NCI-H1048 (cell line): ENCODE measurements at places on chromosomes 13 and 19.

GRCh38 chr13:112679381-112679780 is 10.5 kb upstream of the ATP11A start:
- no peak for DNase-seq

GRCh38 chr13:45226024-45226423 is 25.2 kb upstream of the KCTD4 start:
- DNase-seq = no peak

DNA sequence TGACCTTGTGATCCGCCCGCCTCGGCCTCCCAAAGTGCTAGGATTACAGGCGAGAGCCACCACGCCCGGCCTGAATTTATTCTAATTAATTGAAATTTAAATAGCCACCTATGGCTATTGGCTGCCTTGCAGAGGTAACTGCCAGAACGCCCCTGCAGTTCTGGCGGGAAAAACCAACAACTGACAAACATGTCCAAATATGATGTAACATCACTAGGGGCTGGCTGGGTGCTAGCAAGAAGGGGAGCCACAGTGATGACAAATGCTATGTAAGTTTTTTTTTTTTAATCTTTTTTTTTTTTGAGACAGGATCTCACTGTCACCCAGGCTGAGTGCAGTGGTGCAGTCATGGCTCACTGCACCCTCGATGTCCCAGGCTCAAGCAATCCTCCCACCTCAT is 12.9 kb downstream of the ZSWIM9 start:
- DNase-seq = no peak

DNA sequence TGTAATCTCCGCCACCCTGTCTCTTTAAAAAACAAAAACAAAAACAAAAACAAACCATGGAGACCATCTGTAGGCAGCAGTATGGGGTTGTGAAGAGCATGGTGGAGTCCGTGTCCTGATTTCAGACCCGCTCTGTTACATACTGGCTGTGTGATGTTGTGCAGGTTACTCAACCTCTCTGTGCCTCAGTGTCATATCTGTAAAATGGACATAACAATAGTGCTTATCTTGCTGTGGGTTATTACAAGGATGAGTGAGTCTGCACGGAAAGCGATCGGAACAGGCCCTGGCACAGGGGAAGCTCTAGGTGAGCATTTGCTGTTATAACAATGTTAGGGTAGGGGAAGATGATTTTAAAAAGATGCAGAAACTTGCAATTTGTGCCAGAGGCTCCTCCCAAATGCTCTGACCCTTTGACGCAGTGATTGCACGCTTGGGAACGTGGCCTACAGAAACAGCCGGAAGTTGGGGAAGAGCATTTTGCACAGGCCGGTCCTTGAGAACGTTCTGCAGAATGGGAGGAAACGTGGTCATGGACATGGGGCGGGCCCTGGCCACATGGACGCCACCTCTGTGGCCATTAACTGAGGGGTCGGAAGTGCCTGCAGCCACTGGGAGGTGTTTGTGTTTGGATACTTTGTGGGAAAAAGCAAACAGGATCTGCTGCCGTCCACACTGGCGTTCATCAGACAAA is 15.7 kb upstream of the SELENOW start:
- no peak for DNase-seq

DNA sequence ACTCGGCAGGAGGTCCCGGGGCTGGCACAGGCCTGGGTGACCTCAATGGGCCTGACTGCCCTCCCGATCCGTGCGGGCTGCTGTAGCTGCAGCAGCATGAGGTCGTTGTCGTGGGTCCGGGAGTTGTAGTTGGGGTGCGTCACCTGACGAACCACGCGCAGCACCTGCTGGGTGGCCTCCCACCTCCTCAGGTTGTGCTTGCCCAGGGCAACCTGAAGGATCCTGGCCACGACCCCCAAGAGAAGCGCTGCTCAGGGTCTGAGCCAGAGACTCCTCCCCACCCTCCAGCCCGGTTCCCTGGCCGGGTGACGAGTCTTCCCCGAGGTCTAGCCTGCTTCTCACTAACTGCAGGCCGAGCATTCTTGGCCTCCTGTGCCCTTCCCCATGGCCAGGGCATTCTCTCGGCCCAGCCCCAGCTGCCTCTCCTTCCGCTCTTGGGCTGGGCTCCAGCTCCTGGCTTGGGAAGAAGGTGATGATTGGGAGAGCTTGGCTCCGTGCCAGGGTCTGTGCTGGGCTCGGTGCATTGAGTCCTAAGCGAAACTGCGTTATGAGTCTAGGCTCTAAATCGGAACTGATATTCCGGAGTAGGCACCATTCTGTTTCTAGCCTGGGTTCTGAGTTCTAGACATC is 3.1 kb downstream of the KLK14 start:
- no peak for DNase-seq

- no peak for DNase-seq
These were observed 798.3 kb downstream of the GPC5 start for GRCh38 chr13:92196591-92197256.

- no peak for DNase-seq
These were observed 1051.5 kb downstream of the DIAPH3 start for GRCh38 chr13:59112221-59112718.

GRCh38 chr13:65532231-65532630 is 1697.9 kb downstream of the PCDH9 start:
- DNase-seq = no peak

DNA sequence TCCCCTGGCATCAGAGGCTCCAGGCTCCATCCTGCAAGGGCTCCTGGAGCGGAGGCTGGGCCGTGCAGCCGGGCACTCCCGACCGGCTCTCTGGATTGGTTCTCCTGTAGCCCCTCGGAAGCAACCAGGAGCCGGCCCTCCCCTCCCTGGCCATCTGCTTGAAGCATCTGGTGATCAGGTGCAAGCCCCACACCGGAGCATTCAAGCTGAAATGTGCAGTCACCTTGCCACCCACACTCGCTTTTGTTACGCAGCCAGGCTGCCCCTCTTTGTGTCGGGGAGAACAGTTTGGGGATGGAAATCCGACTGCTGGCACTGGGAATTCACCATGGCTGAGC is 258.8 kb downstream of the ZNF536 start:
- no peak for DNase-seq

DNA sequence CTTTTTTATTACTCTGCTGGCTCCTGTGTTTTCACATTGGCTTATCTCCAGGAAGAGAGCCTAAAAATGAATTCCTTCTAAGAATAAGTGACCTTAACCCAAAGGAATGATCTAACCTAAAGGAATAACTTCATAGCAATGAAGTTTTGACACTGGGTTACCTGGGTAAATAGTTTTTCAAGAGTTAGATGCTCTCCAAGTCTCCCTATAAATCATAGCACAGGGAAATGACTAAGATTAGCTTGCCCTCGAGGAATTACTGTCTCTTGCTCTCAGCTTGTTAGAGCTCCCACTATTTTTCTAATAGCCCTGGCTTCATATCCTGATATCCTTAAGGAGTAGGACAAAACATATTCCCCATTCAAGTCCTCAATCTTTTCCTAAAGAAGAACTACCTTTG is 66.3 kb downstream of the SPRY2 start:
- no peak for DNase-seq

DNA sequence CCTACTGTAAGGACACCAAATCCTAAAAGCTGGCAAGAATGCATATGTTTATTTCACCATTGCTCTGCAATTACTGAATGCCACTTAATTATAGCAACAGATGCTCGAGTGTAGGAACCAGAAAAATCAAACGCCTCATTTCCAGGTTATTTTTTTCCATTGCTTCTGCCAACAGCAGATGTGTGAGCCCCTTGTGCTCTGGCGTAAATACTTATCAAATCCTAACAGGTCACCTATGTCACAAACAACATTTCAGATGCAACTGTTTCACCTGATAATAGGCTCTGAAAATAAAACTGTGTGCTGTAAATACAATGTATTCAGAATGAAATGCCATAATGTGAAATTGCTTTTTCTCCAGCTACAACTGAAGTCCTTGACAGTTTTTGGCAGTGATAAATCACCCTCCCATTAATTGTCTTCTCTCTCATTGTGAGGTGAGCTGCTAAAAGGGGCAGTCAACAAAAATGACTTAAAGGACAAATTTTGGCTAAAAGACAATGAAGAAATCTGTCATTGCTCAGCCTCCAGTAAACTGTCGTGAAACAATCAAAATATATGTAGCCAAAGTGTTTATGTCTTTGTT is 344.0 kb downstream of the DACH1 start:
- DNase-seq = no peak

- no peak for DNase-seq
These were observed 16.8 kb downstream of the ZNF83 start for GRCh38 chr19:52621376-52621775.

DNA sequence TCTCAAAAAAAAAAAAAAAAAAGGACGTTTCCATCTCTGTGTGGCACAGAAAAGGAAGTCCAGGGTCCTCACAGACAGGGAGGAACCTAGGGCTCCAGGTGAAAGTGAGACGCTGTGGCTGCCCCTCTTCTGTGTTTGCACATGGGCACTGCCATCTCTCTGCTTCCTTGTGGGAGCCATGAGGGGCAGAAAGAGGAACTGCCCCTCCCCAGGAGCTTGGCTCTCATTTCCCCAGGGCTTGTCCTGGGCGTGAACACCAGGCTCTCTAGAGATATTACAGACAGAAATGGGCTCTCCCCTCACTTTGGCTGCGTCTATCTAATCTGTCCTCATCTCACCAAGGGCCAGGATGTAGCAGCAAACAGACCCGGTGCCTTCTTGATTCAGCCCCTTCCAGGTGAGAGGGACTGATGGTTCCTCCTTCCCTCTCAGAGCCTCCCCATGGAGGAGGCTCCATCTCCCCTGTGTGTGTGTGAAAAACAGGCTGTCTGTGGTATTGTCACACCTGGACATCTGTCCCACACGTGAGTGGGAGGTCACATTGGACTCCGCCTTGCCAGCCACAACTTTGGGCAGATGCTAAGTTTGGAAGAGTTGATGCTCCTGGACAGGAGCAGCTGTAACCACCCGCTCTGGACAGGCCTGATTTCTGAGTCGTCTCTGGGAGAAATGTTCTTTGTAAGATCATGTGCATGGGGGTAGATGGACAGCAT is 840 bp upstream of the LILRA4 start:
- no peak for DNase-seq

DNA sequence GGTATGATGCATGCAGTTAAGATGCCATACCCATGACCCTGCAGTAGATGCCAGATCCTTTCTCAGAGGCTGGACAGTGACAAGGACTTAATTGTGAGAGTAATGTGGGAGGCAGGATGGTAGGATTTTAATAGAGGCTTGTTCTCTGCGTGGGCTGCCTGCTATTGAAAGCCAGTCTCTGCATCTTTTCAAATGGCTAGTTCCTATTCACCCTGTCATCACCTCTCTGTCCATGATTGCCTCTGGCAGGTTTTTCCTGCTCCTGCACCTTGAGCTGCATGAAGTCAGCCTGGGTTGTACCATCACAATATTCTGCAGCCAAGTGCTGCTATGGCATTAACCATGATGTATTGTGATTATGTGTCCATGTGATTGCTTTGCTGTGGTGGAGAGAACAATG is 440.5 kb downstream of the ITGBL1 start:
- DNase-seq = no peak

- DNase-seq = no peak
These were observed 29.4 kb downstream of the ZNF780B start for GRCh38 chr19:40026597-40026970.

DNA sequence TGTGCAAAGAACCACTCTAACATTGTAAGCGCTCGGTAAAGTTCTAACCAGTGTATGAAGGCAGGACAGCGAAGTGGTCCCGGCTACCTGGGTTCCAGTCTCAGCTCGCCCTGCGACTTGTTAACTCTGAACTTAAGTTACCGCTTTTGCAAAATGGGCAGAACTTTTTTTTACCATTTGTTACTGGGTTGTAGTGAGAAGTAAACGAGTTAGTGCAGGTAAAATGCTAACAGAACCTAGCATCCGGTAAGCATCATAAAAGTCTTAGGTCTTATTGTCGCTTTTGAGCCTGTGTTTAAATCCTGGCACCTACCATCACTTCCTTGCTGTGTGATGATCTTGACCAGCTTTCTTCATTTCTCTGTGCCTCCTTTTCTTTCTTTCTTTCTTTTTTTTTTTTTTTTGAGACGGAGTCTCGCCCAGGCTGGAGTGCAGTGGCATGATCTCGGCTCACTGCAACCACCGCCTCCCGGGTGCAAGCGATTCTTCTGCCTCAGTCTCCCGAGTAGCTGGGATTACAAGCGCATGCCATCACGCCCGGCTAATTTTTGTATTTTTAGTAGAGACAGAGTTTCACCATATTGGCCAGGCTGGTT is 734 bp upstream of the TRMT1 start:
- no peak for DNase-seq

GRCh38 chr13:30026909-30027308 is 176.5 kb upstream of the UBL3 start:
- DNase-seq = no peak

GRCh38 chr19:32373585-32374295 is 28.3 kb downstream of the ZNF507 start:
- no peak for DNase-seq

DNA sequence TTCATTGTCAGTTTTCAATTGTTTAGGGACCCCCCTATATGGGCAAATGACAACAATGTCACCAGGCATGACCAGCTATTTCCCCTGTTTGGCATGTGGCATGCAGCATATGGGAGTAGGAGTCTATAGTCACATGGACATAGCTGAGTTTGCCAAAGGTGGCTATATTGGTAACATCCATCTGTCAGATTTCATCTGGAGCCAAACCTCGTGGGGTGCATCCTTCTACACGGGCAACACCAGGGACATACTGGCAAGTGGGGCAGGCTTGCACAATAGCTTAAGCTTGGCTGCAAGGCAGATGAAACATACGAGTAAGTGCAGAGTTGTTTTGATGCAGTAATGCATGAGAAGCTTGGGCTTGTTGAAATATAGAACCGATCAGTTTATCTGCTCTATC is 24.5 kb upstream of the ZNF816 start:
- no peak for DNase-seq

DNA sequence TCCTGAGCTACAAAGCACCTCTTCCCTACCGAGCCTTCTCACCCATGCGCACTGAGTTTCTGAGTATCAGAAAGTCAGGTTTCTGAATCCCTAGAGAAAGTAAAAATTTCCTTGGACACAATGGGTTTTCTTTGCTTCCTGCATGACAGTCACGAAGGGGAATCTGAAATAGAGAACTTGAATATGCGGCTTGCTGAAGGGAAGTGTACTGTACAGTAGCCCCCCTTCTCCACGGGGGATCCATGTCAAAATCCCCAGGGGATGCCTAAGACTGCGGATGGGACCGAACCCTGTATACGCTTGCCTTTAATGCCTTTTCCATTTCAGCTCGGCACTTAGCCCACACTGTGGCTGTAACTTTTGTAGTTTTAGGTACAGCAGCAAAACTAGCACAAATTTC is 107.9 kb downstream of the GGACT start:
- no peak for DNase-seq

DNA sequence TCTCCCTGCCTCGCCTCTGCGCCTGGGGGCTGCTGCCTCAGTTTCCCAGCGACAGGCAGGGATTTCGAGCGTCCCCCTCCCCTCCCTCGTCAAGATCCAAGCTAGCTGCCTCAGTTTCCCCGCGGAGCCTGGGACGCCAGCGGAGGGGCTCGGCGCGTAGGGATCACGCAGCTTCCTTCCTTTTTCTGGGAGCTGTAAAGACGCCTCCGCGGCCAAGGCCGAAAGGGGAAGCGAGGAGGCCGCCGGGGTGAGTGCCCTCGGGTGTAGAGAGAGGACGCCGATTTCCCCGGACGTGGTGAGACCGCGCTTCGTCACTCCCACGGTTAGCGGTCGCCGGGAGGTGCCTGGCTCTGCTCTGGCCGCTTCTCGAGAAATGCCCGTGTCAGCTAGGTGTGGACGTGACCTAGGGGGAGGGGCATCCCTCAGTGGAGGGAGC is 722 bp upstream of the ICAM1 start:
- no peak for DNase-seq
